ENCODE measurements at places on chromosomes 3 and 15.

- DNase-seq: no peak
Measured at GRCh38 chr3:160473978-160474377, 24.4 kb upstream of the TRIM59 start.

GRCh38 chr3:39250116-39250747, 29.6 kb downstream of the CX3CR1 start:
- no peak for DNase-seq

DNA sequence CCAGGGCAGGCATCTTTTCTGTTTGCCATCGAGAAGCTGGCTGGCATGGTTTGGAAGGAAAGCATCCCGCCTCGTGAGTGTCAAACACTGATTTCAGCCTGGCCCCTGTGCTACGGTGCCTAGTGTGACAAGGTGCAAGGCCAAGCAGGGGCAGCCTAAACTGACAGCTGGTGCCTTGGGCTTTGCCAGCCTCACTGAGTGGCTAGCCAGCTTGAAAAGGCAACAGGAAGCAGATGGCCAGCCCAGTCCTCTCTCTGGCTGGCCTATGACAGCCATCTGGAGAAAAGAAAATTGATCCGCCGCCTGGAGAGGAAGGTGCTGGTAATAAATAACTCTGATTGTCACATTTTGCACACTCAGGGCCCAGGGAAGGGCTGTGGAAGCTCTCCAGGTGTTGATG, 52.2 kb downstream of the C3orf85 start:
- DNase-seq: no peak

- no peak for DNase-seq
Measured at GRCh38 chr15:66212563-66212921, 41.0 kb downstream of the MEGF11 start.

GRCh38 chr3:46546896-46547440, 19.1 kb downstream of the LRRC2 start:
- no peak for DNase-seq

DNA sequence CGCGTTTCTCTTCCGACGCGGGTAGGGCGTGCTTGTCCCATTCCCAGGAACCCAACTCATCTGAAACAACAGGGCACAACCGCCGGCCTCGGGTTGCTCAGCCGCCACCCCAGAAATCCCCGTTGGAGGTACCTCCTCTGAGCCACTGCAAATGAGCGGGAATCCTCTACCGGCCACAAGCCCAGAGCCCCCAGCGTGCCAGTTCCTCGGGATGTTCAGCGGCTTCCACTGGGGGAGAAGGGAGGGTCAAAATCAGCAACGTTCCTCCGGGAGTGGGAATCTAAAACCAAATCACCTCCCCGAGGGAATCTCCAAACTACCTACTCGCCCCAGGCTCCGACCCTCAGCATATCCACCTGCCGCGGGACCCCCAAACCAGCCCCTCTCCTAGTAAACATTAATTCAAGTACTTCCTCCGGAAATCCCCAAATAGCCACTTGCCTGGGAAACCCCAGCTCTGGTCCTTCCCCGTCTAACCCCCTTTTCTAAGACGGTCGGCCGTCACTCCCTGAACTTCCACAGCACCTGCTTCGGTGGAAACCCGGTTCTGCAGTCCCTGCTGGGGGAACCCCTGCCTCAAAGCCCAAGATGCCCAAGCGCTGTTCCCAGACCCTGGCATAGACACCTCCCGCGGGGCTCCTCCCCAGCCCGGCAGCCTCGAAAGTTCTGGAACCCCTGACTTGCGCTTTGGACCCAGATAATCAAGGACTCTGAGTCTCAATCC, 887 bp downstream of the OXTR start:
- peak; percentile 48 for DNase-seq

GRCh38 chr3:46864061-46864881, 1.0 kb upstream of the MYL3 start:
- no peak for DNase-seq

DNA sequence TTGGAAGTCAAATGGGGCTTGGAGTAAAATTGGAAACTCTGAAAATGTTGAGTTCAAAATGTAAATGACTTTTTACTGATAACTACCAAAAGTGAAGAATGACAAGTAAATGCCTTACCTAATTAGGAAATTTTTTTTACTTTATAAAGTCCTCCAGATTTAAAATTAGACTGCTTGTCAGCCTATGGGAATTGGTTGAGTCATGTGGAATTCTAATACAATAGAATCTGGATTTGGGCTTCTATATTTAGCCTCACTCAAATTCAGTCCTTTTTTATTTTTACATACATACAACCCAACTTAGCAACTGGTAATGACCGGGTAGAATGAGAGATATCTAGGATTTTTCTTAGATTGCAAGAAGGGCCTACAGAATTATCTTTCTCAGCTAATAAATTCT, 158.9 kb upstream of the CADPS start:
- no peak for DNase-seq

DNA sequence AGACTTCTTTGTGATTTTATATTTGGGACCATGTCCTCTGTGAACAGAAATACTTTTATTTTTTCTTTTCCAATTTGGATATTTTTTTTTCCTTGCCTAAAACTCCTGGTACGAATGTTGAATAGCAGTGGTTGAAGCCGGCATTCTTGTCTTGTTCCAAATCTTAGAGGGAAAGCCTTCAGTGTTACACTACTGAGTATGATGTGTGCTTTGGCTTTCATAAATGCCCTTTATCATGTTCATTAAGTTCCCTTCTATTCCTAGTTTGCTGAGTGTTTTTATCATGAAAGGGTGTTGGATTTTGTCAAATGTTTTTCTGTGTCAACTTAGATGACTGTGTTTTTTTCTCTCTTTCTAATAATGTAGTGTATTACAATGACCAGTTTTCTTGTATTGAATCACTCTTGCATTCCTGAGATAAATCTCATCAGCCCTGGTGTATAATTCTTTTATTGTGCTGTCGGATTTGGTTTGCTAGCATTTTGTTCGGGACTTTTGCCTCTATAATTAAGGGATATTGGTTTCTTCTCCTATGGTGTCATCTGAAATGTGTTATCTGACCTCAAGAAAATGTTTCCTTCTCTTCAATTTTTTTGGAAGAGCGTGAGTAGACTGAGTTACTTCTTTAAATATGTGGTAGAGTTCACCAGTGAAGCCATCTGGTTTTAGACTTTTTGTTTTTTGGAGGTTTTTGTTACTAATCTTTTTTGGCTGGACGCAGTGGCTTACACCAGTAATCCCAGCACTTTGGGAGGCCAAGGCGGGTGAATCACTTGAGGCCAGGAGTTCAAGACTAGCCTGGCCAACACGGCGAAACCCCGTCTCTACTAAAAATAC, 33.3 kb downstream of the MAP1A start:
- DNase-seq: no peak

DNA sequence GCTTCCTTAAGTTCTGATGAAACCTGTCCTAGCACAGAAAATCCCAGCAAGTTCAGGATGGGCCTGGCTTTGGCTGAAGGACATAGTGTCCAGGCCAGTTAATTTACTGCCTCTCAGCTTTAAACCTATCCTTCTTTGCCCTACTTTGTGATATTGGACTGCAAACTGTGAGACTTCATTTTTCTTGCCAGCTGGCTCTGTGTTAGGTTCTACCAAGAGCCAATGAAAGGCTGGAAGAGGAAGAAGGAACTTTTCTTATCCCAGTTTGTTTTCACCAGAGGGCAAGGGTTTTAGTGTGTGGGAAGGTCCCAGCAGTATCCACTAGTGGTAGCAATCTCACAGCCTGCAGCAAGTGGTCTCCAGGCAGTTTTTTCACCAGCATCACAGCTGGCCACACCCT, 18.2 kb downstream of the DCUN1D1 start:
- DNase-seq: no peak

GRCh38 chr15:65904301-65904700, 35.0 kb downstream of the RAB11A start:
- DNase-seq: no peak

- DNase-seq: no peak
Measured at GRCh38 chr15:71187526-71187925, 72.3 kb downstream of the THSD4 start.

DNA sequence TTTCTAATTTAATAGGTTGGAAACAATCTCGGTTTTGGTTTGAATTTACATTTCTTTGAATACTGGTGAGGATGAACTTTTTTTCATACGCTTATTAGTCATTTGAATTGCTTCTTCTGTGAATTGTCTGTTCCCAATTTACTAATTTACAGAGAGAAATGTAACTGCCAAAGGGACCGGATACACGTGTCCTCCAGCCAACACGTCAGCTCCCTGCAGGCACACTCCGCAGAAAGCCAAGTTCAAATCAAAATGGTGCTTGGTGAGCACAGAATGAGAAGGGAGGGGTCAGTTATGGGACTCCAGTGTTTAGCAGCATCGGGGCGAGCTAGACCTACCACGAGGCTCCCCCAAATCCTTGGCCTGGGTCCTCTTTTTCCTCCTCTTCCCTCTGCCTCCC, 10.8 kb upstream of the TSEN2 start:
- no peak for DNase-seq

GRCh38 chr15:59833366-59833765, 144.2 kb upstream of the BNIP2 start:
- DNase-seq: no peak

GRCh38 chr3:128448491-128448890, 18.2 kb downstream of the DNAJB8 start:
- DNase-seq: no peak

DNA sequence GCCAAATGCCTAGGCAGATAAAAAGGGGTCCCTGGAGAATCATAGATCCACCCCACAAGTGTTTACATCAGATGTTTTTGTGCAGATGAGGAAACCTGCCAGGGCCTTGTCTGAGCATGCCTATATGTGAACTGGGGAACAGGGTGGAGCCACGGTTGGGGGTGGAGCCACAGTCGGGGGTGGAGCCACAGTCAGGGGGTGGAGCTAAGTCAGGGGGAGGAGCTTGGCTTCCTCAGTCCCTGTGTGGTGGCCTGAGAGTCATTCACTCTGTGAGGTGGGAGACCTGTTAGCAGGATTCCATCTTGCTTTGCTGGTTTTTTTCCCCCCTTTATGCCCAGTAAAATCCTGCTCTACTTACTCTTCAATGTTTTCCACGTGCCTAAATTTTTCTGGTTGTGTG, 57.8 kb upstream of the TGFBR2 start:
- no peak for DNase-seq

DNA sequence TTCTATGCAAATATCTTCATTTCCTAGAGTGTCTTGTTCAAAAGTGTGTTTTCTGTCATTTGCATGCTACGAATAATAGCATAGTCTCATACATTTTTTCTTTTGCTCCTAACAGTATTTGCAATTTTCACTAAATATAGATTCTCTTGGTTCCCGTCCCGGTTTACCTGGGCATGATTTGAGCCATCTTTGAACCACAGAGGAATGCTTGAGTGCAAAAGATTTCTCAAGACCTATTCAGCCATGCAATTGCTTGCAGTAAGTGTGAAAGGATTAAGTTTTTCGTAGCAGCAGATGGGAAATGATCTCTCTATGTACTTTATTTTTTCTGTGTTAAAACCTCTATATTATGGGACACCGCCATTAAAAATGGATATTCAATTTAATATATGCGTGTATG, 733.0 kb downstream of the ZPLD1 start:
- no peak for DNase-seq

- no peak for DNase-seq
Measured at GRCh38 chr3:5072100-5072816, 49.8 kb upstream of the ARL8B start.

DNA sequence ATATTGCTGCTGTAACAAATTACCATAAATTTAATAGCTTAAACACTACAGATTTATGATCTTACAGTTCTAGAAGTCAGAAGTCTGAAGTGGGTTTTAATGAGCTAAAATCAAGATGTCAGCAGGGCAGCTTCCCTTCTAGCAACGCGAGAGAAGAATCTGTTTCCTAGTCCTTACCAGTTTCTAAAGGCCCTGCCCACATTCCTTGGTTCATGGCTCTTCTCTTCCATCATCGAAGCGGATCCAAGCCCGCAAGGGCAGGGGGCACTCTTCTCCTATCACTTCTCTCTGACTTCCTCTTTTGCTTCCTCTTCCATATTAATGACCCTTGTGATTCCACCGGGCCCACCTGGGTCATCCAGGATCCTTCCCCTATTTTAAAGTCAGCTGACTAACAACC, 16.1 kb downstream of the MINDY4B start:
- DNase-seq: no peak

- no peak for DNase-seq
Measured at GRCh38 chr3:188095431-188095830, 58.5 kb upstream of the LPP start.

DNA sequence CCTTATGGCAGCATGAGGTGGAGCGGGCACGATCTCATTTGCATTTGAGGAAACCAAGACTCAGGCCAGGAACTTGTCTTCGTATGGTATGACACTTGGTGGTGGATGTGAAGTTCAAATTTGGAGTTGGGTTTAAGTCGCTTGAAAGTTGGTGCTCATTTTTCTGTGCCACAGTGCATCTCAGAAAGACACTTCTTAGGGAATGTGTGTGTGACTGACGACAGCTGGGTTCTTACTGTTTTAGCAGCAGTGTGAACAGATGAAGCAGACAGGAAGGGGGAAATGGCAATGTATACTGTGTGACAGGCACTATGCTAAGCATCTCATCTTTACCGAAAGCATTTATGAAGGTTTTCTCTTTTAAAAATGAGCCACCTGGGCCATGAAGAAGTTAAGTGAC, 75.4 kb downstream of the SEC22A start:
- no peak for DNase-seq

- DNase-seq: no peak
Measured at GRCh38 chr3:184538666-184539431, 22.7 kb upstream of the EPHB3 start.

- DNase-seq: no peak
Measured at GRCh38 chr15:39852250-39852649, 67.8 kb downstream of the GPR176 start.

DNA sequence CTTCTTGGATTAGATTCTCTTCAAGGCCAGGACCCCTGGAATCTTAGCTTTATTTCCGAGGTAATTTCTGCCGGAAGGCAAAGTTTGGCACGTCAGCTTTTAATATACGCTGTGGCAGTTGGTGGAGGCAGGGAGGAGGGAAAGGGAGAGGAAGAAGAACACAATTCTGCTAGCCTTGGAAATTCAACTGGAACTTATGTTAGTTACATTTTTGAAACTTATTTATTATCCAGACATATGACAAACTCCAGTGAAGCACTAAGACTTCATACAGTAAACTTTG, 100.1 kb upstream of the TSC22D2 start:
- DNase-seq: no peak

DNA sequence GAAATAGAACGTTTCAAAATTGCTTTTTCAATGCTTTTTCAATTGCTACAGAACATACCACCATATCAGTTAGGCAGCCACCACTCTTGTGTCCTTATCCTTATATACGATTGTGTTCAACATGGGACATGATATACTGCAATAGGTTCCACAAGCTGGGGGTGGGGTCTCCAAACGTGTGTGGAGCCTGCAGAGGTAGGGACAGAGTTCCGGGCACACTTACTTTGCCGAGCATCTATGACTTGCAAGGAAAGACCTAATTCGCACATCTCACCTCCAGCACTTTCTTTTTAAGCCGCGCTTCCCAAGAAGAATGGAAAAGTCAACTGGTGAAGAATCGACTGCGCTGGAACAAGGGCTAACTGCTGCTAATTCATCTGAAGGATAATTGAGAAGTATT, 39.6 kb upstream of the SFMBT1 start:
- no peak for DNase-seq
